ENCODE measurements at places on chromosomes 4 and X.
A peak's percentile ranks its signal among the peaks of the same experiment; 100 is the strongest.

DNA sequence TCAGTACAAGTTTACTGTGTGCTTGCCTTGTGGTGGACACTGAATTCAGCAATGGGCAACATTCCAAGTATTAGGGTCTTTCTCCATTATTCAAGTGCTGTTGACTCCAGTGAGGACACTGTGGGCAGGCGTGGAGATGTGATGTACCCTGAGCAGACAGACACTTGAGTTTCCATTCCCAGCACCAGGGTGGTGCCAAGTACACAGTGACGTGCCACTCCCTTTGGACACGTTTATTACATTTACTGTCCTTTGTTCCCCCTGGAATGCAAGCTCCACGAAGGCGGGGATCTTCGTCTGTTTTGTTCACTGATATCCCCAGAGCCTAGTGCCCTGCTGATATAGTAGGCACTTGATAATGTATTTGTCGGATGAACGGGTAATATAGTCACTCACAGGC is 130.6 kb upstream of the STX18 start:
- no peak for DNase-seq

GRCh38 chr4:159363361-159363760 is 260.5 kb downstream of the RAPGEF2 start:
- DNase-seq = no peak

- no peak for DNase-seq
Measured at GRCh38 chr4:145154573-145154972, 25.8 kb downstream of the OTUD4 start.

DNA sequence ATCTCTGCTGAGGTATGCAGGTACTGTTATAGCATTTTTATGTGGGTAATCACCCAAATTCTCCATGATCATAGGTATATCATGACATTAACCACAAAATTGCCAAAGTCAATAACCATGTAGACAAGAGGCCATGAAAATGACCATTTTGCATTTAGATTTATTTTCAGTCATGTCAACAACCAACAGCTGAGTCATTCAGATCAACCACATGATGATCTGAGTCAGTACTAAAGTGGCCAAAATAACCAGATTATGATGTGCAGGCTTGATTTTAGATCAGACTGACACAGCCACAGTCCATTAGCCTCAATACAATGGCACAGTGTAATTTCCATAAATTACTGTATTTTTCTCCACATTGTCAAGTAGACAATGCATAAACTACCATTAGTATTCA is 240.5 kb downstream of the GRIA3 start:
- DNase-seq = no peak

DNA sequence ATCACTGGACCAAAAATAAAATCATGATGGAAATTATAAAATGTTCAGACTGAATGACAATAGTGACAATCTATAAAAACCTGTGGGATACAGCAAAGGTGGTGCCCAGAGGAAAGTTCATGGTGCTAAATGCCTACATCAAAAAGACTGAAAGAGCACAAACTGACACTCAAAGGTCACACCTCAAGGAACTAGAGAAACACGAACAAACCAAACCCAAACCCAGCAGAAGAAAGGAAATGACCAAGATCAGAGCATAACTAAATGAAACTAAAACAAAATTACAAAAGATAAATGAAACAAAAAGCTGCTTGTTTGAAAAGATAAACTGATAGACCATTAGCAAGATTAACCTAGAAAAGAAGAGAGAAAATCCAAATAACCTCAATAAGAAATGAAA is 78.7 kb downstream of the ANAPC10 start:
- DNase-seq = no peak

- peak; percentile 35 for DNase-seq
Measured at GRCh38 chrX:136146614-136147314, 569 bp upstream of the FHL1 start.

DNA sequence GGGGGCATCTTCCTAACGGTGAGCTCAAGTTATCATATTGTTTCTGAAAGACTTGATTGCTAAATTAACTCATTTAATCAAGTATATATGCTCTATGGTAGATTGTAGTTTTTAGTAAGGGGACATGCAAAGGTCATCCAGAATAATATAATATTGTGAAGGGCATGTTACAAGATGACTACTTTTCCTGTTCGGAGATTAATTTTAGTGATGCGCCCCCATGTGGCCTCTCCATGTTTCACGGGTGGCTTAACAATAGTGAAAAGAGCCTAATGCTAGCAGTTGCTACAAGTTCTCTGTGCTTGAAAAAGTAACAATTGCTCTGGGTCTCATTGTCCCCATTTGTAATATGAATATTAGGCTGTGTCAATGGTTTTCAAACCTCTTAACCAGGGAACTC is 12.2 kb downstream of the SMPX start:
- DNase-seq = peak; percentile 36

GRCh38 chrX:103586314-103586646 is 965 bp downstream of the TCEAL4 start:
- peak; percentile 23 for DNase-seq

DNA sequence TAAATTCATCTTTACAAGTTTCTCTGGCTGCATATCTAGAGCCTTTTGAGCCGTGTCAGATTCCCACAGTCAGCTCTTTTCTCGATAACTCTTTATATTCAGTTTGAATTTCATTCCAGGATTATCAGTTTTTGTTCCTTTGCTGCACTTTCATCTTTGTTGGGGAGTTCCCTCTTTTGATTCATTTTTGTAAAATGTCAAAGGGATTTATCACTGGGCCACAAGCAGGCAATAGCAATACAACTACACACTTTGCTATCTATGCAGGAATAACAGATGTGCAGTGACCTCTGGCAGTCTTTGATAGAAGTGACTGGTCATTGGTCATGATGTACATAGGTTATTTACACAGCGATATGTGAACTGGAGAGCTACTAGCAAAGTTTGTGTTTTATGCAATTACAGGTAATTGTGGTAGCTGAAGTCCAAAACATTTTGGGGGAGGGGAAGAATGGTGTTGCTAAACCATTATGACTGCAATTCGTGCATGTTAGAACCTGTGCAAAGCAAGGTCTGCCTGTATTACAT is 43.8 kb downstream of the HPGDS start:
- no peak for DNase-seq

DNA sequence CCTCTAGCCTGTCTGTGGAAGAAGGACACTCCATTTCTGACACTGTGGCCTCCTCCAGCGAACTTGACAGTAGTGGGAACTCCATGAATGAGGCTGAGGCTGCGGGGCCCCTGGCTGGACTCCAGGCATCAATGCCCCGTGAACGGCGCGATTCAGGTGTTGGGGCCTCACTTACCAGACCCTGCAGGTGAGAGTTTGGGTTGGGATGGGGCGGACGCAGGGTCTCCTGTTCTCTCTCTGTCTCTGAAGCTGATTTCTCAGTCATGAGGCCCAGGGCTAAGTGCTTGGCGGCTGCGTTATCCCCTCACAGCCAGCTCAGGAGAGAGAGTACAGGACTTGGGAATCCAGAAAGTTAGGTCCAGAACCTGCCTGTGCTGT is 71.0 kb downstream of the STARD8 start:
- DNase-seq = no peak

DNA sequence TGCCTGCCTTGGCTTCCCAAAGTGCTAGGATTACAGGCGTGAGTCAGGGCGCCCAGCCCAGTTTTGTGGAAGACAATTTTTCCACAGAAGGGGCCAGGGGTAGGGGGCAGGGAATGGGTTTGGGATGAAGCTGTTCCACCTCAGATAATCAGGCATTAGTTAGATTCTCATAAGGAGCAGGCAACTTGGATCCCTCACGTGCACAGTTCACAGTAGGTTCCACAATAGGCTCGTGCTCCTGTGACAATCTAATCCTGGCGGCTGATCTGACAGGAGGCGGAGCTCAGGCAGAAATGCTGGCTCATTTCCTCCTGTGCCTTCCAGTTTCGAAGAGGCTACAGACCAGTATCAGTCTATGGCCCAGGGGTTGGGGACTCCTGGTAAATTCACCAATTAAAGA is 491.6 kb upstream of the AADAT start:
- no peak for DNase-seq

DNA sequence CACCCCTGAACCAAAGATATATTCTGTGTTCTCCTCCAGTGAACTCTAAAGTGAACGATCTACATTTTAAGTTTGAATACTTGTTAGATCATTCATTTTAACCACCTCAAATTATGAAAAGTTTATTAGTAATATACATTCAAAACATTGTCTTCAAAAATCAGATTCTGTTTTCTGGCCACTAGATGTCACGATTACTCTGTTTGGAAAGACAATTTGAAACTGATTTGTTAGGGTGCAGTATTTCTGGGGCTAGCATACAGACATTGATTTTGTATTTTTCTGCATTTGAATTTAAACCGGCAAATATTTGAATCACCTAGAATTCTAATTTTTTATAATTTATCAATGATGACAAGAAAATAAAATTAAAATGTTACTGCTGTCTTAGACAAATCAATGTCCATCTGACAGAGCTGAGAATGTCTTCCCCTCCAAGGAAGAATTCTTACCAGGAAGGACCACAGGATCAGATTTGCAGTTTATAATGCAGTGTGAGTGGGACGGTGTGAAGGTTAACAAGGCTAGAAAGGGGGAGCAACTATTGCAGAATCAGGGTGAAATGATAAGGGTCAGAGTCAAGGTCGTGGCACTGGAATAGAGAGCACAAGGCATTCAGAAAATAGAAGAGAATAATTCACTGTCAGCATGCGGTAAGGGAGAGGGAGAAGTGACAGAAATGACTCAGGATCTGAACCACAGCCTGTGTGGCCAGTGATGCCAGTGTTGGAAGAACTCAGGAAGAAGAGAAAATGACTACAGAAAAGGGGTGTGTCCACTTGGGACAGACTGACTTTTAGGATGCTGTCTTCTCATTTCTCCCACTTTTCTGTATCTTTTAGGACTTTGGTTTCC is 91.6 kb downstream of the ANXA10 start:
- DNase-seq = no peak

GRCh38 chr4:185128272-185129119 is 14.6 kb upstream of the SLC25A4 start:
- peak; percentile 53 for DNase-seq

GRCh38 chr4:101103381-101104142 is 243.8 kb downstream of the PPP3CA start:
- no peak for DNase-seq

- DNase-seq = no peak
Measured at GRCh38 chr4:67651536-67651935, 49.4 kb downstream of the UBA6 start.

- peak; percentile 26 for DNase-seq
Measured at GRCh38 chr4:108512615-108513505, 107.5 kb upstream of the RPL34 start.

DNA sequence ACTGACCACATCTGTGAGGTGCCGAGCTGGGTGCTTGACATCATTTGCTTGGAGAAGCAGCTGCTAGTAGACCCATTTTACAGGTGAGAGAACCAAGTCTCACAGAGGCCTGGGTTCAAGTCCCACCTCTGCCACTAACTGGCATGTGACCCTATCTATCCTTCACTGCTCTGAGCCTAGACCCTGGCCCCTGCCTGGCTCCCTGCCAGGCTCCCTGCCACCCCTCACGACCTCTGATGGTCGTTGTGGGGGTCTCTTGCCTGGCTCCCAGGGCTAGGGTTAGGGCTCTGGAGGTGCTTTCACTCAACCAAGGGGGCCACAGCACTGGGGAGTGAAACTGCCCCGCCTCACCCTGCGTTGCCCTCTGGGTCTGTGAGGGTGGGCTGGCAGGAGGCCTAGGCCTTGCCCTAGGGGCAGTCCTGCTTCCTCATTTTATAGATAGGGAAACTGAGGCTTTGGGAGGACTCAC is 7.2 kb upstream of the ADD1 start:
- peak; percentile 28 for DNase-seq

- DNase-seq = no peak
Measured at GRCh38 chrX:81120258-81120935, 81.3 kb downstream of the HMGN5 start.

- DNase-seq = no peak
Measured at GRCh38 chr4:188428935-188429334, 289.7 kb downstream of the TRIML1 start.

DNA sequence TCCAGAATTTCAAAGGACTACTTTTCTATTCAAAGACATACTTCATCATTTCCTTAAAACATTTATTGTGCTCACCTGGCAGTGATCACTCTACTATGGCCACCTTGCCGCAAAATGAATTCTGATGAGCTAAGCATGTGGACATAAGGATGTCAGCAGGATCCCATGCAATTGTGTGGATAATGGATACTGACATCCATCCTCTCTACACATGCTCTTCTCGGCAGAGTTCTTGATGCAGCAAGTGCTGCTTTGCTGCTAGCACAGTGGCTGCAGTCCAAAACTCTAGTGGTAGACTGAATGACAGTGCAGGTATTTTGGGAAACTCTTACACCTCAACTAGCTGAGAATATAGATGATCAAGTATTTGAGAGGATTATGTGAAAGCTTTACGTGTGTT is 168.0 kb downstream of the BANK1 start:
- DNase-seq = no peak

GRCh38 chr4:5826437-5827107 is 66.3 kb downstream of the CRMP1 start:
- DNase-seq = no peak

DNA sequence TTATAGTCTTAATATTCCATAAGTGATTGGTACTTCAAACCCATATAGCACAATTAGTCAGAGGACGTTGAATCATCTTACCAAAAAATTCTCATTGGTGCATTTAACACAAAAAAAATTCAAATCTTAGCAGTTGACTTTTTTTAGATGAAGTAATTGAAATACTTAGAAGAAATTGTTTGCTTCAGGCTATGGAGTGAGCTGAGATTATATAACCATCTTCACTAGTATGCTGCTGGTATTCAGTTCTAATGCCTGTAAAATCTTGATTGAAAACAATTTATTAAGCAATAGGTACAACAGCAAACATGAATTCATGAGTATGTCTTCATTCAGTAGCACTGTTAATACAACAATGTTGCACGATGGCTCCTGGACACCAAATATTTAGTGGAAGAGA is 250.0 kb downstream of the GPM6A start:
- no peak for DNase-seq

GRCh38 chr4:8315435-8316250 is 46.1 kb downstream of the HTRA3 start:
- DNase-seq = peak; percentile 72

GRCh38 chr4:68962868-68963267 is 11.3 kb upstream of the UGT2A3 start:
- DNase-seq = no peak

DNA sequence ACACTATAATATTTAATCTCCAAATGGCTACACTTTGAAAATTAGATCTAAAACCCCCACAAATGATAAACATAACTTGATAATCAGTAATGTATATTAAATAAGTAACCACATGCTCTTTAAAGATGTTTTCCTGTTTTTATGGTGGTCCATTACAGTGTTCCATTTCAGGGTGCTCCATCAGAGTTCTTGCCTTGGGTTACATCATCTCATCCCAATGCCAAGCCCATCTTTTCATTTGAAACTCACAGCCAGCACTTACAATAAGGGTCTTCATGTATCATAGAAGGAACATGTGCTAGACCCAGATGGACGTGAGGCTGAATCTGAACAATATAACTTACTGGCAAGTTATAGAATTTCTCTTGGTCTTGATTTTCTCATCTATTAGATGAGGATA is 10.5 kb upstream of the PAQR3 start:
- no peak for DNase-seq

- no peak for DNase-seq
Measured at GRCh38 chrX:65576160-65576559, 41.6 kb upstream of the LAS1L start.
